ENCODE measurements at places on chromosomes 16 and 17.

DNA sequence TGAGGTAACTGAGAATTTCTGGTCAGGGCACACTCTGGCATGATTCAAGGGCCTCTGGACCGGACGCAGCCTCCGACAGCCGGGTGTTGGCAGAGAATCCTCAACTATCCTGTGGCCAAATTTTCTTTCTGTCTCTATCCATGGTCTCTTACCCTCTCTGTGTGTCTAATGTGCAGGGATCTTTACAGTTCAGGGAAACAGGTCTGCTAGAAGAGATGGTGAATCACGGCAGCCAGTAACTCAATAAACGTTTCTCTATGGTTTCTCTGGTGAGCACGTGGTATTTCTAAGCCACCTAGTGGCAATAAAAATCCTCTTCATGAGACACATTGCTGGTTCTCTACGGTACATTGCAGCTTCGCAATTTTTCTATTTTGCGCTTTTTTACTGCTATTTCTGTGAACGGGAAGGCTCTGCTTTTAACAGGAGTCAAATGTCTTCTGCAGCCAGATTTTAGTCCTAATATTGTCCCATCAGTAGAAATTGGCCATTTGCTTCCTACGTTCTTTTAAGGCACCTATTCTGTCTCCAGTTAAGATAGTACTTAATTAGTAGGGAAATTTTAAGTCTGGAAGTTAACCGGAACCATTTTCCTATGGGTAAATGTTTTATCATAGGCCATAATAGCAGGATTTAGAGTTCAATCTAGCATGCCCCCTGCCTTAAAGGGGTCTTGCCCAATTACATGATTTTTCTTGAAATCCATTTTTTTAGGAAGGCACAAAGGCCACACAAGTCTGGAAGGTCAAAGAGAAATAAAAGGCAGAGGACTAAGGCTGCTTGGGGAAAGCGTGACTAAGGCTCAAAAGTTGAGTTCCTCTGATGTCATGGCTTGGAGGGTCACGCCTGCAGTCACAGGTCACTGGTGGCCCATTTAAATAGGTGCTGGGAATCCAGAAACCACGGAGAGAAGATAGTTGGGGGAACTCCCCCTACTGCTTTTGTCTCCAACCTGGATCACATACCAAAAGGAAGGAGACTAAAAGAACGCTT lies 31.5 kb downstream of the QPRT start:
- DNase-seq, result no peak

GRCh38 chr16:79740252-79740651 lies 139.7 kb upstream of the MAF start:
- no peak for DNase-seq

DNA sequence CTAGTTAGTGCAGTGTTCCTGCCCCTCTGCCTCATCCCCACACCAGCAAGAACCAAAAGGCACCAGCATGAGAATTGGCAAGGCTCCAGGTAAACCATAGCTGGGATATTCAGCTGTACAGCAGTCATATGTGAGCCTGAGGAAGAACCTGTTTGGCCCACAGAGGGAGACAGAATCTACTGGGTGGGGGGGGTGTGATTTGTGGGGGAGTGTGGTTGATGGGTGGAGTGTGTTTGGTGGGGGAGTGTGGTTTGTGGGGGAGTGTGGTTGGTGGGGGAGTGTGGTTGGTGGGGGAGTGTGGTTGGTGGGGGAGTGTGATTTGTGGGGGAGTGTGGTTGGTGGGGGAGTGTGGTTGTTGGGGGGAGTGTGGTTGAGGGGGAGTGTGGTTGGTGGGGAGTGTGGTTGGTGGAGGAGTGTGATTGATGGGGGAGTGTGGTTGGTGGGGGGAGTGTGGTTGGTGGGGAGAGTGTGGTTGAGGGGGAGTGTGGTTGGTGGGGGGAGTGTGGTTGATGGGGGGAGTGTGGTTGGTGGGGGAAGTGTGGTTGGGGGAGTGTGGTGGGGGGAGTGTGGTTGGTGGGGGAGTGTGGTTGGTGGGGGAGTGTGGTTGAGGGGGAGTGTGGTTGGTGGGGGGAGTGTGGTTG lies 19.5 kb downstream of the MINK1 start:
- DNase-seq, result no peak

- no peak for DNase-seq
Observed at GRCh38 chr17:42891539-42892152, 9.0 kb upstream of the G6PC1 start.

DNA sequence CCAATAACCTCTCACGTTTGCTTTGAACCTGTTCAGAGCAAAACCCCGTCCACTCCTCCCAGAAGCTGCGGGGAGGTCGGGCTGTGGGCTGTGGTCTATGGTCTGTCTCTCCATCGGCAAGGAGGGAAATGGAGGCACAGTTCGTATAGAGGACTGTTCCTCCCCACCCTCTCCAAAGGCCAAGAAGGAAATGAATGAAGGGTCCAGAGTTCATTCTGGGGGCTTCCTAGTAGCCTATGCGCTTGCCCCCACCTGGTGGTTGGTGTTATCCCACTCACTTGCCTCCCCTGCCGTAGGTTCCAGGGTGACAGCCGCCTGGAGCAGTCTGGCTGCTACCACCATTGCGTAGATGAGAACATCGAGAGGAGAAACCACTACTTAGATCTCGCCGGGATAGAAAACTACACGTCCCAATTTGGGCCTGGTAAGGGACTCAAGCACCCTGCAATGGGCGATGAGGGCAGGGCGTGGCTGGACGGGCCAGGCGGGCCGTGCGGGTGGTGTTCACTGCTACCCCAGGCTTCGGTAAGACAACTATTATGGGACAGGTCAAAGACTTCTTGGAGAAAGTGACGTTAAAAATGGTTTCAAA lies 49.0 kb downstream of the SNX20 start:
- DNase-seq, result no peak

DNA sequence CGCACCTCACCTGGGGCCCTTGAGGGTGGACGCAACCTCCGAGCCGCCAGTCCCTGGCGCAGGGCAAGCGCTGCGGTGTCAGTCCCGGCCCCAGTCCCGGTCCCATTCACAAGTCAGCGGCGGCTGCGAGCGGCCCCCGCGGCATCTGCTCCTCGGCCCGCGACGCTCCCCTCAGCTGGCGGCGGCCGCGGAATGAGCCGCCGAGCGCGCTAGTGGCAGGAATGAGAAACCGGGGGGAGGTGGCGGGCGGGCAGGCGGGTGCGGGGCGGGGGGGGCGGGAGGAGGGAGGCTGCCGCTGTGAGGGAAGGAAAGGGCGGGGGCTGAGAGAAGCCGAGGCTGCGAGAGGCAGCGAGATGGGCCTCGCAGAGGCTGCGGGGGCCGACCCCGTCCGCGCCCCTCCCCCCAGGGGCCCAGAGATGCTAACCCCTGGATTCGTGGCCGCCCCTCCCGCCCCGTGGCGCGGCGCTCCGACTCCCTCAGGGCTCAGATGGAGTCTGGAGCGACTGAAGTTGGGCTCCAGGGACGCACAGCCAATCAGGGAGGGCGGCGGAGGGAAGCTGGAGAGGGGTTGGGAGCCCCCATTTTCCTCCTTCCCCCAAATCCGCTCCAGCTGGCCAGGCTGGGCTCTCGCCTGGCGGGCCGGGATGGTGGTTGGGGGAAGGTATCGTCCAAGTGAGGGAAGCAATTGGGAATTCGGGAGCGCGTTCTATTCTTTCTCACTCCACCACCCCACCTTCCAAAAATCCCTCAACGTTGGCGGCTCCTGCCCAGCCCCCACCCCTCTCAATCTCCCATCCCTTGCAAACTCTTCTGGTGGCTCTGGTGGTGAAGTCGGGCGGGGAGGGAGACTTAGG lies at the start of gene CDH11:
TSS of gene CDH11 (minus strand) at position 194 of the 854 bp plus-strand sequence. CDS start 117,194 bp downstream, outside the sequence.
- DNase-seq, result no peak

DNA sequence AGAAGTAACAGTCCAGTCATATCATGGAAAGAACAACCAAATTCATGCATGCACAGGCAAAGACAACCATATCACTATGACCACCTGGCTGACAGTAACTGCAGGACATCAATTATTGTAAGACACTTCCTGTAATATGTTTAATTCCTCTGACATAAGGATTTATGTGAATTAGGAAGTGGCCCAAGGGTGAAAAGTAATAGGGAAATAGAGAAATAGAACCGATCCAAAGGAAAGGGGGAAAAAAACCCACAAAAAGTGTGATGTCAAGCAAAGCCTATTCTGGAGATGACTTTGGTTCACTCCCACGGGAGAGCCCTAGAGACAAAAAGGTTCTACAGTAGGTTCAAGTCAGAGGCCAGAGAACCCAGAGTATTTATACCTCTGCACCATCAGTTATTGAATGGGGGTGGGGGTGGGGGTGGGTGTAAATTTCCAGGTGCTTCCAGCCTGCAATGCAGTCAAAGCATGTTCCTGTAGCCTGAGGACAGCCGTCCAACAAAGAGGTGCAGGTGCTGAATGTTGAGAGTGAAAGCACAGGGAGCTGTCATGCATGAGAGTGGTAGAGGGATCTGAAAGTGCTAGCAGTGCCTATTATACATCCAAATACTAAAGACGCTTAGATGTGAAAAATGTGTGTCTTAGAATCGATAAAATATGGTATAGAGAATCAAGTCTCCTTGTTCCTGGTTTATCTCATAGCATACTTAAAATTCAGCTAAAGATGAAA lies 95.6 kb upstream of the HLF start:
- no peak for DNase-seq

DNA sequence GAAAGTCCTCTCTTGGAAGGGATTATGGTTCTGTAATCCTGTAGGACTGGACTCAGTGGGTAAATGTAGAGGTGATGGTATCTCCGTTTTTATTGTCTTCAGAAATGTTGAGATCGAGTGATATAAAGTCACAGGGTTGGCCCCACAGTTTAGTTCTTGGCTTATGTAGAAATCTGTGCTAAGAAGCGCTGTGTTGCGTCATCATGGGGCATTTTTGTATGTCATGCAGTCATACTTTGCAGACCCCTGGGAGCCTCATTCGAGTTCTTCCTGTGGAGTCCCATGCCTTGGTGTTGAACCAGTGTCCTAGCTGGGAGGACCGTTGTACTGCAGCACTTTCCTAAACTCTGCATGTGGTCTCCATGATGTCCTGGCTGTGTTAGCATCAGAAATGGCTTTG lies 619.7 kb downstream of the MAF start:
- no peak for DNase-seq

- DNase-seq, result no peak
Observed at GRCh38 chr16:75456971-75457370, 7.5 kb downstream of the TMEM170A start.

DNA sequence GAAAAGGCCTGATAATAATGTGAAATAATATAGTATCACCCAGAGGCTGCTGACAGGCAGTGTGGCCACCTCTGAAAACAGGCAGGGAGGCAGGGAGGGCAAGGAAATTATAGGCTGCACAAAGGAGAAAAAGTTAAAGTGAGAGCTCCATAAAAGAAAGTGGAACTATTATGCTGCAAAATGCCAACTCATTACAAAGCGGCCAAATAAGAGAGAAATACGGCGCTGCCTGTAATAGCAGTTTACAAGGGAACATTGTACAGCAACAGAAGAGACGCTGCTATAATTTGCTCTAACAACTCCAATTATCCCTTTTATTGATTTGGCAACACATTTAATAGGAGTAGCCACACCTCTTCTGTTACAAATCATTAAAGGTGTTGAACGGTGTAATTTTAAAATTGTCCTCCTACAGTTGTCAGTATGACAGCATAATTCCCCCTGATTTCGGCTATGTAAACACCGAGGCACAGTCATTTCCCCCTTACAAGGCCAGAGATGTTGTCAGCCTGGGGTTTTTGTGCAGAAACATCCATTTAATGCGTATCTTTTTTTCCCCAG lies 120.3 kb downstream of the MRM1 start:
- no peak for DNase-seq

DNA sequence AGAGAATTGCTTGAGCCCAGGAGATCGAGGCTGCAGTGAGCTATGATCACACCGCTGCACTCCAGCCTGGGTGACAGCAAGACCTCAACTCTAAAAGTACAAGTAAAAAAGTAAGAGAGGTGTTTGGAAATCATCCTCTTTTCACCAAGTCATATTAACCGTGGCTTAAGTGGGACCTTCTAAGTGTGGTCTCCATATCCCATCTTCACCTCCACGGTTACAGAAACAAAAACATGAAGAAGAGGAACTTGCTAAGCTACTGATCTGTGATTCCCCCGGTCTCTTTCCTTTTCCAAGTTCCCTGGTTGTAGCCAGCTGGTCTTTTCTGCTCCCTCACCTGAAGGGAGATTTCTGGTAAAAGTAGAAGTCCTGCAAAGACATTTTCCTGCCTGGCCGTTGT lies 389.4 kb downstream of the CPPED1 start:
- DNase-seq, result no peak

DNA sequence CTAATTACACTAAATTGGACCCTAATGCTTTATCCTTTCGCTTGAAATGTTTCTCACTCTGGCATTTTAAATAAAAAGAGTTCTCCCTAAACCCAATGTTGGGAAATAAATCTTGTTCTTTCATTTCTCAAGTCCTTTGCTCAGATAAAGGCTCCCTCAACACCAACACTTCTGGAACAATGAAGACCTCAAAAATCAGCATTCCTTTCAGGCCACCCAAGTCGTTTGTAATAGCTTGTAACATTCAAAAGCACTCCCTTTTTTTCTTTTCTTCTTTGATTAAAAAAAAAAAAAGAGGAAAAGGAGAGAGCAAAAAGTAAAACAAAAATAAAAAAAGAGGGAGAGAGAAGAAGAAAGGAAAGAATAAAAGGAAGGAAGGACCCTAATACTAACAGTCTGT lies 23.3 kb upstream of the FOXJ1 start:
- DNase-seq, result no peak

- DNase-seq, result no peak
Observed at GRCh38 chr17:50798424-50799288, 31.3 kb upstream of the ANKRD40CL start.

DNA sequence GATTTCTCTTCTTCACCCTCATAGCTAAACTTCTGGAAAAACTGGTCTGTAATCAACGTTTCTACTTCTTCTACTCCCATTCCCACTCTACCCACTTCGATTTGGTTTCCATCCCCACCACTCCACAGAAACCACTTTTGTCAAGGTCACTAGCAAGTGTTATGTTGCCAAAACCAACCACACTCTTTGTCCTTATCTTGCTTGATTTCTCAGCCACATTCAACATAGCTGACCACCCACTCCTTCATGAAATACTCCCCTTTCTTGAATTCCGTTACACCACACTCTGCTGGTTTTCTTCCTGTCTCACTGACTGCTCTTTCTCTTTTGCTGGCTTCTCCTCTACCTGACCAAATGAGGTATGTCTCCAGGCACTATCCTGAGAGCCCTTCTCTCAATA lies 11.9 kb downstream of the IKZF3 start:
- no peak for DNase-seq

GRCh38 chr16:85084841-85085510 lies 27.3 kb downstream of the CIBAR2 start:
- no peak for DNase-seq

- DNase-seq, result no peak
Observed at GRCh38 chr17:39450051-39450450, 1.0 kb downstream of the MED1 start.

DNA sequence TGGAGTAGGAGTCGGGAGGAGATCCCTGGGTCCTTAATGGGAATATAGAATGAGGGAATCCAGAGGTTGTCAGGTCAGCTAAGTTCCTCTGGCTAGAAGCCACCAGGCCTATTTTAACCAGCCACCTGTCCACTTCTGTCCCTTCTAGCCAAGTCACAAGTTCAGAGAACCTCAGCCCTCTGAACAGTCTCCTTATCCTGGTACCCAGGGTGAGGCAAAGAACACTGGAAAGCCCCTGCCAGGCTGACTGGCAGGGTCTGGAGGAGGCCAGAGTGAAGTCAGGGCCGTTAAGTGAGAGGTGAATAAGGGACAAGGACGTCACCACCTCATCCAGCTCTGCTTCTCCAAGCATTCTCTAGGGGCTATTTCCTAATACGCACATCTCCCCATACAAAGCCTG lies 2.7 kb downstream of the CTDNEP1 start:
- DNase-seq, result no peak

GRCh38 chr17:6142701-6143100 lies 72.5 kb downstream of the WSCD1 start:
- no peak for DNase-seq

Data from D721Med (cell line).